Activated CD4-positive, alpha-beta T cell treated with anti-CD3 and anti-CD28 coated beads, Interleukin-2, amount 50 U/mL, for 48 hours (primary cell): ENCODE measurements at places on chromosomes 6 and 20.

- DNase-seq, result no peak
These were observed 5.5 kb downstream of the PTGIS start for GRCh38 chr20:49562311-49563014.

DNA sequence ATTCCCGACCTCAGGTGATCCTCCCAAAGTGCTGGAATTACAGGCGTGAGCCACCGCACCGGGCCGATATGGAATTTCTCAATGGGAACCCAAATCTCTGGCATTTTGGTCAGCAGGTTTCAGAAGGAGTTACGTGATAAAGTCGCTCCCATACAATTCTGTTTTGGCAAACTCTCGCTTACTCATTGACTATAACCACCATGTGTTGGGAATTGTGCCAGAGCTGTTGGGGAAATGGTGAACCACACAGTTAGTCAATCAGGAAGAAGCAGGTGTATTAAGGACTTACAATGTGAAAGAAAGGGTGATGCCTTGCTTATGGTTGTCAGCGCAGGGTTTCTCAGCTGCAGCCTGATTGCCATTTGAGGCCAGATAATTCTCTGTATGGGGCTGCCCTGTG lies 410.5 kb downstream of the QKI start:
- no peak for DNase-seq

- peak; percentile 74 for DNase-seq
These were observed 32.0 kb downstream of the ARHGAP40 start for GRCh38 chr20:38633577-38634093.

DNA sequence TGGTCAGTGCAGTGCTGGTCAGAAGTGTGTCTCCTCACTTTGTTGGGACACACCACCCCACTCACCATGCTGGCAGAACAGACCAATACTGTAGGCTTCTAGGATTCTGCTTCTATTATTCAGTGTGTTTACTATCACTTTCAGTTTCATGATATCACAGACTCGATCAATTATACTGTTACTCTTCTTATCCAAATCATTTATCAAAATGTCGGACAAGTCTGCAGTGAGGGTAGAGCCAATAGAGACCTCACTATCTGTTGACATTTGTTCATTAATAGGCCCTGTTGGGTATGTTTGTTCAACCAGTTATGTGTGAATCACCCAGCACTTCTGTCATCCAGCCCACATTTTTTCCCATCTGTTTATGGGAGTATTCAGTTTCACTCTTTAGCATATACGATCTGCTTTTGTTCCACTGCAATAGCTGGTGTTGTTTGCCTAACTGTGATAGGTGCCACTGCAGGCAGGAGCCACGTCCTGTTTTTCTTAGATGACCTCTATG lies 140.1 kb downstream of the NRN1 start:
- no peak for DNase-seq

DNA sequence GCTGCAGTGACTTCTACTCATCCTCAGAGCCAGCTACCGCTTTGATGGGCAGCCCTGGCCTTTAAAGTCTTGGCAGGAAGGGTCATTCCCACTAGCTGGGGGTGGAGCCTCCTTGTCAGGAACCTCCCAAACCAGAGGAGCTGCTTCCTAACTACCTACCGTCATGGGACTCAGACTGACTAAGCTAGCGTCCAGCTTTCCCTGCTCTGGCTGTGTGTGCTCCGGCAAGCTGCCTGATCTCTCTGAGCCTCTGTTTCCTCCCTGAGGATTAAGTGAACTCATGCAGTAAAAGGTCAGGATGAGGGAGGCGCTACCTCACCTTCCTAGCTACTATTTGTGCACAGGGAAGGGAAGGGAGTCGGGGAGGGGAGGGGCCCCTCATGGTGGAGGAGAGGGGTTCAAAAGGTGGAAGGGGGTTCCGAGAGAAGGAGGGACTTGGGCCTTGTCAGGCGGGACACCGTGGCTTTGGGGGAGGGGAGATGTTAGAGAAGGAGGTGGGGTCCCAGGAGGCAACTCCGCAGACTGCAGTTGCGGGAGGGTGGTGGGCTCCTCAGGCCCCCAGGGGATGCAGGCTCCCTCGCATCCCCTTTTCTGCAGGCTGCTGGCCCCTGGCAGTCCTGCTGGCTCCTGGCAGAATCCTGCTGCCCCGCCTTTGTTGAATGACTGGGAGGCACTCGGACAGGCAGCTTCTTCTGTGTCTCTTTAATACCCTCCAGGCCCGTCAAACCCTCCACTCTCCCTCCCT lies 9.8 kb downstream of the DUSP15 start:
- DNase-seq, result no peak

GRCh38 chr20:12969071-12969669 lies 39.6 kb upstream of the SPTLC3 start:
- no peak for DNase-seq

GRCh38 chr6:77466055-77466450 lies 2.8 kb upstream of the HTR1B start:
- peak; percentile 54 for DNase-seq

- DNase-seq, result peak; percentile 2
These were observed 95.8 kb downstream of the TMEM242 start for GRCh38 chr6:157227202-157228166.

DNA sequence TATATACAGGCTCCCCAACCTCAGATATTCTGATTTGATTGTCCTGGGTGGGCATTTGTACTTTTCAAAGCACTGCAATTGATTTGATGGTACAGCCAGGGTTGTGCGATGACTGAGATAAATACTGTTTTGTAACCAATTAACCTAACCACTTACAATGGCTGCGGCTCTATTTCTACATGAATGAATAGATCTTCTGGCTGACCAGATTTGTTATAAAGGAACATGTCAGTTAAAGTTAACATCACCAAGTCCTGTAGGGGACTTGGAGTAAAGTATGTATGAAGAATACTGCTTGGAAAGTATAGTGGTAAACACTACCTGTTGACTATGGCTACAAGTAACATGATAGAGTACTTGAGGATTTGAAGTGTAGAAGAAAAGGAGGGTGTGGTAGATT lies 369.2 kb upstream of the JAG1 start:
- DNase-seq, result no peak

GRCh38 chr20:46797206-46797605 lies 87.8 kb downstream of the SLC2A10 start:
- no peak for DNase-seq

DNA sequence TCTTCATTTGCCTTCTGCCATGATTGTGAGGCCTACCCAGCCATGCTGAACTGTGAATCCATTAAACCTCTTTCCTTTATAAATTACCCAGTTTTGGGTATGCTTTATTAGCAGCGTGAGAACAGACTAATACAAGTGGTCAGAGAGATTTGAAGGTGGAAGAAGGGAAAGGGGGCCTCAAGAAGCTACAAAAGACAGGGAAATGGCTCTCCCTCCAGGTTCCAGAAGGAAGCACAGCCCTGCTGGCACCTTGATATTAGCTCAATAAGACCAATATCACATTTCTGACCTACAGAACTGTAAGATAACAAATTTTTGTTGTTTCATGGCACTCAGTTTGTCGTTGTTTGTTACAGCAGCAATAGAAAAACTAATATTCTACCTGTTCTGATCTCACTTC lies 536.5 kb upstream of the MARCKS start:
- DNase-seq, result no peak

DNA sequence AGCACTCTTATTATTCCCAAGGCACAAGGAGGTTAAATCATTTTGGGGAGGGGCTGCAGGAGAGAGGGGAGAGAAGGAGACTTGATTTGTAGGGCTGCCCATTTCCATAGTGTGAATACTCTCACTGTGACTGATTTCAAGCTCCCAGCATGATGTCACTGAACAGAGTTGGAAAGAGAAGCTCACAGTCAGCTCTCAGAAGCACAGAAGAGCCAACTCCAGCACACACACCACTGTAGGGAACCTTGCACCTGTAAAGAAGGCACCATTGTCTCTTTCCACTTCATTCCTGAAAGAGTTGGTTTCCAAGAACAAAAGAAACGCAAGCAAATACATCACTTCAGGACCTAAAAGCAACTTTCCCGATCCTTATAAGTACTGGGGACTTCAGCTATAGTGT lies 12.7 kb upstream of the STK35 start:
- no peak for DNase-seq

GRCh38 chr6:3943331-3943765 lies 94.2 kb downstream of the FAM50B start:
- no peak for DNase-seq

- DNase-seq, result no peak
These were observed 4.9 kb upstream of the PACSIN1 start for GRCh38 chr6:34460796-34461507.

DNA sequence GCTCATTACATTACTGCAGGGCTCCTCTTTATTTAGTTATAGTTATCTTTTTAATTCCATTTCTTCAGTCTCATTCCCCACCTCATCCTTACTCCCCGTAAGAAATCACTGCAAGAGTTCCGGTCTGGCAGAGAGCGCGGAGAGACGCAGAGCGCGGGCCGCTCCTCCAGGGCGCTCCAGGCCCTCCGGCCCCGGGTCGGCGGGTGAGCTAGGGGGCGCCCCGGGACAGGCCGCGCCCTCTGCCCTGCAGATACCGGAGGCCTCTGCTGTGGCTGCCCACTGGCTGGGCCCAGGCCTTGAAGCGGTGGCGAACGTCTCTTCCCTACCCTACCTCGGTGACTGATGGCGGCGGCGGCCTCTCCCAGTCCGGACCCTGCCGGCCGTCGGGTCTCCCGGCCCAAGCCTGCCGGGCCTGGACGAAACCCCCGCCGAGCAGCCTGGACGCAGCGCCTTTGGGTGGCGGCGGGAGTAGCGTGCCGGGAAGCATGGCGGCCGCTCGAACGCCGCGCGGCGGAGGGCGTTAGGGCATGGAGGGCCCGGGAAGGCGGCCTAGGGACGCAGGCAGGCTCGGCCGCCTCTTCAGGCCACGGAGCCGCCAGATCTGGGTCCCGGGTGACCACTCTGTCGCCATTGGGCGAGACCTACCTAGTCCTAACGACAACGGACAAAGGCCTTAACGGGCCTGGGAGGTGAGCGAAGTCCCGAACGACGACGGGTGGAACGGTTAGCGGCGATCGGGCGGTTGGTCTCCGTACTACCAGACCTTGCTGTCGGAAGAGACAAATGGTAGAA lies 16.4 kb upstream of the HMGN4 start:
- DNase-seq, result peak; percentile 70

DNA sequence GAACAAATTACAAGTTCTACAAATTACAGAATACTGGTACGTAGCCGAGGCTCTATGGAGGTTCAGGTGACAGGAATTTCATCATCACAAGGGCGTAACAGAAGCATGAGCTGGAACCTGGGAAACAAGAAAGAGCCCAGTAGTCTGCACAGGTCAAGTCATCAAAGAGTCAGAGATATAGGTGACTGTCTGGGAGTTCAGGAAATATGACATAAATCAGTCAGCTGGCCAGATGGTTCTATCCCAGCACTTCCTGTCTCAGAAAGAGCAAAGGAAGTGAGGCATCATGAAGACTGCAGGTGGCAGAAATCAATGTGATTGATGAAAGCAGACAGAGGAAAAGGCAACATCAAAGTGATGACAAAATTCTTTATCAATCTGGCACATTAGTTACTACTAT lies 23.3 kb downstream of the MYCT1 start:
- no peak for DNase-seq

DNA sequence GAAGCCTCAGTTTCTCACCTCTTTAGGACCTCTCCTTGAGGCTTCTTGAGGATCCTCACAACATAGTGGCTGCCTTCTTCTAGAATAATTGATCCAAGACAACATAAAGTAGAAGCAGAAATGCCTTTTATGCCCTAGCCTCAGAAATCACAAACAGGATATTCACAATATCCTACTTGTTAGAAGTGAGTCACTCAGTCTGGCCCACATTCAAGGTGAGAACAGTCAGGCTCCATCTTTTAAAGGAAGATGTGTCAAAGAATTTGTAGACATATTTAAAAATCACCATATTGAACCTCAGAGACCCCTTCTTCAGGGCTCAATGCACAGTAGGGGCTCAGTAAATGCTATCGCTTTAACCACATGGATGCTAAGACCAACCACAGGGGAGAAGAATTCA lies 20.8 kb upstream of the FAM83D start:
- DNase-seq, result no peak

GRCh38 chr6:44646355-44646754 lies 258.8 kb downstream of the CDC5L start:
- no peak for DNase-seq

- DNase-seq, result no peak
These were observed 67.8 kb downstream of the CDH26 start for GRCh38 chr20:60026010-60026409.

- DNase-seq, result peak; percentile 2
These were observed 121.2 kb upstream of the LAMP5 start for GRCh38 chr20:9392892-9393857.

- DNase-seq, result no peak
These were observed 74.2 kb upstream of the DSP start for GRCh38 chr6:7467007-7467897.

DNA sequence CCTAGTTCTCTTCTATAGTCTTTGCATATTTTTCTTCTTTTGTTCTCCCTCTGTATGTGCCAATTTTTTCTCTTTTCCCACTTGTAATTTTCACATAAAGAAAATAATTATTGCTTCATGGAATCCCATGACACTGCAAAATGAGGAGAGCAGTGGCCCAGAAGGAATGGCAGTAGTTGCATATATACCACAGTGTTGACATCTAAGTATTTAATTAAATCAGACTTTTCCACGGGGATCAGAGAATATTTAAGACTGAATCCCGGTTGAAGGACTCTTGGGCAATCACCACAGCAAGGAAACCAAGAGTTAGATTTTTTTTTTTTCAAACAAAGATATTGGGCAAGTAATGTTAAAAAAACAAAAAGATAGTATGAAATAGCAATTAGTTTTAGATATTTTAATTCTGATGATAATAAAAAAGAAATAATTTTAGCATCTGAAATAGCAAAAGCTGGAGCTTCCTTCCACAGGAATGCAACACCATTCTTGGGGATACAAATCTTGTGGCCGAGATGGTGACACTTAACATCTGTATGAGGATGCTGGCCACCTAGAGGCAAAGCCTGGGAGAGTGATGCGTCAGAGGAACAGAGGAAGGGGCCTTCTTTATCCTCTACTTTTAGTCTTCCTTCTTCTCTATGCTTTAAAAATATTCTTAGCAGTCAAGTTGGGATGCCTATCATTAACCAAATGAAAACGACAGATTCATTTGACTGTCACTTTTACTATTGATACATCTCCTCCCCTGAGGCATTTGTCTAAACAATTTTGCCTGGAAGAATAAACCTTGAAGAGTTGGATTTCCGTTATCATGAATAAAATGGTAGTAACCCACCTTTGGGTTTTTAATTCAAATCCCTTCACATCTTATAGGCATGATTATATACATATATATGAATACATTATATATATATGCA lies 356.2 kb downstream of the GJA1 start:
- no peak for DNase-seq

DNA sequence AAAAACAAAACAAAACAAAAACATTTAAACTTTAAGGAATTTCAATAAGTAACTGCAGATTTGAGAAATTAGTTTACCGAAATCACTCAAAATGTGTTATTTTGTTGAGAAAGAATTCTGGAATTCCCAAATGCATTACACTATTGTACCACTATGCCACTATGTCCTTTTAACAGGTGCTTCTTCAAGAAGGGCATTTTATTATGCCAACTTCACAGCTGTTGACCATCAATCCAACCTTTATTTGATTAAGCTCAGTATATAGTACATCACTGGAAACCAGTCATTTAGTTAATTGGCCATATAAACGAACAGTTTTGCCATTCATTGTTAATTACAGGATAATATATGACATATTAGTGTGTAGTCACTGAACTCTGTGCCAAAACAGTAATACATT lies 221.7 kb downstream of the ARHGAP18 start:
- no peak for DNase-seq
